ENCODE measurements at places on chromosomes 16 and 17.

GRCh38 chr17:29563816-29564215, 3.0 kb downstream of the ABHD15 start:
- peak; percentile 18 for DNase-seq

DNA sequence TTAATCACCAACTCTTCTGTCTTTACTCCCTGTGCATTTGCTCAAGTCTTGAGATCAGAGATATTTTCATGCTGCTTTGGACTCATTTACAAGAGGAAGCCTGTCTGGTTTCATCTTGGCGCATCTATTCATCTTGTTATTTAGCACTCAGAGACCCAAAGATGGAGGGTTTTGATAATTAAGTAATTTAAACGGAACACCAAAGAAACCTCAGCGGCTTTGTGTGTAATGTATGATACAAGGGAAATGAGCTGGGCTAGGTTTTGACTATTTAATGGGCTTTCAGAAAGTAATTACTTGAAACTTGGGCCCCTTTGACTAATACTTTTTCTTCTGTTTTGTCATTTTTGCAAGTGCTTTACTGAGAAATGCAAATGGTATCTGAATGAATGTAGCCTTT, 66.2 kb upstream of the CACNG3 start:
- no peak for DNase-seq

DNA sequence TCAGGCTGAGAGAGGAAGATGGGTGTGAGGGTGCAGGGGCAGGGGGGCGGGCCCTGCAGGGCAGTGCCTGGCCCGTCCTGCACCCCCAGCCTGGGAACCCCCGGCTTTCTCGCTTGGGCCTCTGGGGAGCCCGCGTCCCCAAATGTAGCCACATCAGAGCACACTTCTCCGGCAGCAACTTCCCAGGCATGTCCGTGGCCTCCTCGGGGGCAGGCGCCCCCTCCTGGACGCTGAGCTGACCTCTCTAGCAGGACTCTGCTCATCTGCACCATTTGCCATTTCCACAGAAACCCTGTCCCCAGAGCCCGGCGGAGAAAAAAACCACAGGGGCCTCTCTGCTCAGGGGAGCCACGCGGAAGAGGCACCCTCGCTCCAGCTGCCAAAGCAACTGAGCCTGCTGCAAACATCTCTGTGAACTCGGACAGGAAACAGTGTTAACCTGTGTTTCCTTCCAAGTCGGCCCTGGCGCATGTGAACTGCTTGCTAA, 63.4 kb downstream of the KLHDC4 start:
- no peak for DNase-seq

DNA sequence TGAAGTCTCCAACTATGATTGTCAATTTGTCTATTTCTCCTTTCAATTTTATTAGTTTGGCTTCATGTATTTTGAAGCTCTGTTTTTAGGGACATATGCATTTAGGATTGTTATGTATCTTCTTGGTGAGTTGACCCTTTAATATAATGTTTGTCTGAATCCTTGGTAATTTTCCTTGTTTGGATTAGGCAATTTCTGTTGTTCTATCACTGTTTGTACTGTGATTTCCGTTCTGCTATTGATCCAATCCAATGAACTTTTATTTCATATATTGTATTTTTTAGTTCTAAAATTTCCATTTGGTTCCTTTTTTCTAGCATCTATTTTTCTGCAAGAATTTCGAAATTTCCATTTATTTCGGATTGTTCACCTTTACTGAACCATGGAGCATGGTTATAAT, 31.0 kb downstream of the RAB11FIP4 start:
- DNase-seq, result no peak

GRCh38 chr17:73522696-73523095, 121.5 kb downstream of the SDK2 start:
- DNase-seq, result no peak

DNA sequence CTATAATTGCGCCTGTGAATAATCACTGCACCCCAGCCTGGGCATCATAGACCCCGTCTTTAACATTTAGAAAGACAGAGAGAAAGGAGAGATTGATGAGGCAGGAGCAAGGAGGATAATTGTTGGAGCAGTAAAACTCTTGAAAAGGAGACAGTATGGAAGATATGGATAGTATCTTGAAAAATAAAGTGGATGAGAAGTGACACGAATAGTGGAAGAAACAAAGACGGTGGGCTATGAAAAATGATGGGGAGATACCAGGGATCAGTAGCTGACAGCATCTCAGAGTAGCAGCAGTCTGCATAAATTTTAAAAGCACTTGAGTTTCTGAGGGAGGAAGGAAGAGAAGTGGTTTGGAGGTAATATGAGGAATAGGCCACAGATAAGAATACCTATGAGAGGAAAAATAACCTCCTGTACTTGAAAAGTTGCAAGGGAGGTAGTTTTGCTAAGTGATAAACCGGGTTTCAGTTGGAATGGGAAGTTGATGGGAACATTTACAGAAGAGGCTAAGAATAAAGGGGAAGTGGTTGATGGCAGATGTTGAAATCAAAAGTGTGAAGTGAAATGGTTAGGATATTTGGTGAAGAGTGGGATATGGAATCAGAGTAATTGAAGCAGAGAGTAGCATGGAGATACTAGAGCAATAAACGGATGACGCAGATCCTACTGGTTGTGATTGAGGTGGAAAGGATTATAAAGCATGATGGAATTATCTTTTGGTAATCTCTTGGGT, 1.8 kb upstream of the PPM1D start:
- no peak for DNase-seq
